T-helper 2 cell (primary cell): ENCODE measurements at places on chromosomes 11 and 22.

DNA sequence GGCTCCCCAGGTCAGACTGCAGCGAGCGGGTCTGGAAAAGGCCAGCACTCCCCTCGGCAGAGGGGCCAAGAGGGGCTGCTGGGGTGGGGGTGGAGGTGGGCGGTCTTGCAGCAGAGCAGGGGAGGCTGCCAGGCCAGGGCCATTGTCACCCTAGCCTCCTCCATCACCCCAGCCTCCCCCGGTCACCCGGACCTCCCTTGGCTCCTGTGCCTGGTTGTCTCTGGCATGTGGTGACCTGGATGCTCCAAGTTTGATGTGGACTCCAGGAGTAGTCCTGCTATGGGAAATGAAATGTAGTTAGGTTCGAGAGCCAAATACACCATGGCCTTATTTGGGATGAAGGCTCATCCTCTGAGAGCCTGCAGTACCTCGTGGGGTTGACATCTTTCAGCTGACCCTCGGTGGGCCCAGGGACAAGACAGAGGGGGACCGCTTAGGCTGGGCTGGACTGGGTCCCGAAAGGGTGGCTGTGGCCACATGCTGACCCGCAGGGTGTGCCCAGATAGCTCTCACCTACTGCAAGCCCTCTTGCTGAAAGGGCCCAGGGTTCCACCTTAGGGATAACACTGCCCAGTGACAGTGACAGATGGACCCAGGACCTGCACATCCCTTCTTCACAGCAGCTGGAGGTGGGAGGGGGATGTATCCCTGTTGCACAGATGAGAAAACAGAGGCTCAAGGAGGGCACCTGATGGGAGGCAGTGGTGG is 24.1 kb downstream of the MRGPRD start:
- DNase-seq, result no peak

DNA sequence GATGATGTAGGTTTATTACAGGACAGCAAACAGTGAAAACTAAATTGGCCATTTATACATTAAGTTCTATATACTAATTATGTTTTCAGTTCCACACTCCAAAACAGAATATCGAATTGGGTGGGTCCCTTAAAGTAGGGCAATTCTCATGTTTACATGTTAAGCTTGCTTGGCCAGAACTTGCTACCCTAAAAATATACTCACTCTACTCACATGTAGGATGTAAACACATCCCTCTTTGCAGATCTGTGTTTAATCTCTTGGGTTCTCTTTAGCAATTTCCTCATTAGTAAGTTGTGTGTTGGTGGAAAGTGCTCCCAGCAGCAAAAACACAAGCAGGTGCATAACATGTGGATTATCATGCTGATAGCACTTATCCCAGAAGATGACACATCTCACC is 22.6 kb upstream of the DDX6 start:
- no peak for DNase-seq

DNA sequence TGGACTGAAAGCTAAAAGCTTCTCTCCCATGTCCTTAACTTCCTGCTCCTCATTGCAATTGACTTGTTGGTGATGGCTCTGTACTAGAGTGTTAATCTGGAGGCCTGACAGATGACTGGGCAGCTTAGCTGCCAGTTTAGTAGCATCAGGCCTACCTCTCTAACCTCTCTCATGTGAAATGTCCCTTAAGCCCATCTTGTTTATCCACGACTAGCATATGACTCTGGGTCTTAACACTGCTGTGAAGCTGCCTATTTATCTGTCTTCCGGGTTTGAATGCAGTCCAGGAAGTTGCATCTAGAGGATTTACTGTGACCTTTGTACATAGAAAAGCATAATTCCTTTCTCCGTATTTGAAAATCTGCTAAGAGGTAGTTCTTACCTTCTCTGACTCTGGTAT is 85.3 kb upstream of the HORMAD2 start:
- no peak for DNase-seq

- DNase-seq, result no peak
These were observed 601.3 kb downstream of the ETS1 start for GRCh38 chr11:127986073-127986472.

GRCh38 chr11:26753723-26754504 is 32.1 kb upstream of the SLC5A12 start:
- DNase-seq, result no peak

DNA sequence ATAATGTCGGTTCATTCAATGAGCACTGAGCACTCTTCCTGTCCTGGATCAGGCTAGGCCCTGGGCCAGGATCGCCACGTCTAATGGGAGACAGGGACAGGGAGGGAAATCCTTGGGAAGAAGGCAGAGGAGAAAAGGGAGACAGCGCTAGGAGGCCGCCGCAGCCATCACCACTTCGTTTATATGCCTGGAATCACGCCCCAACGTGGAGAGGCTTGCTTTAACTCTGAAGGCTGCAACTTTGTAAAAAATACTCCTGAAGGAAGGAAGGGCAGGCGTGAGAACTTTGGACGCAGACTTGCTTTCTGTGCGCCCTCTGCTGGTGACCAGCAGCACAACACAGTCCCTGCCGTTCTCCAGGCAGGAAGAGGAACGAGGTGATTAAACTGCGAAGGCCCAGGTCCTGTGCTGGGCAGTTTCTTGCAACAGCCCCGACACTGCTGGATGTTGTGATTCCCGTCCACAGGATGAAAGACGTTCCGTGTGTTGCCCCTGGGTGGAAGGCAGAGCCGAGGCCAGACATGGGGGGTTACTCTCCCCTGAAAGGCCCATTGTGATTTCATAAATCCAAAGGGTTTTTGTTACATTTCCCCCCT is 22.1 kb downstream of the RIBC2 start:
- DNase-seq, result peak; percentile 55

DNA sequence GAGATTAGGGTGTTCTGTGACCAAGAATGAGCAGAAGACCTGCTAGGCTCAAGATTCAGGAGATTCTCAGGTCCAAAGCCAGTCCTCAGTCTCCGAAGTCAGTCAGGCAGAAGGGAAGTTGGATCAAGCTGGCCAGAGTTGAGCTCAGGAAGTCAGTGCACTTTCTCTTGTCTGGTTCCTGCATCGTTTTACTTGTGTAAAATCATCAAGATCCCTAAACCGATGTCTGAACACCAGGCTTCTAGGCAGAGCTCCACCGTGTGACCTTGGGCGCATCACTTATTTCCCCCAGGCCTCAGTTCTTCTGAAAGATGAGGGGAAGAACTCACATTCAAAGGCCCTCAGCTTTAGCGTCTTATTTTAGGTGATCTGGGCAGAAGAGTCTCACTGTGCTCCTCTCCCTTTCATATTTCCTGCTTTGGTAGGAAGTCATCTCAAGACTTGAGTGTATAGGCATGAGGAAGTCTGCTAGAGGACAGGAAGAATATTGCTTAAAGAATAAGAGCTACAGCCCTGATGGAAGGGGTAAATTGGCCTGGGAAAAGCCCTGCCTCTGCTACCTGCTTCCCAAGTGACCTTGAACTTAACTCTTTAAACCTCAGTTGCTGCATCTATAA is 20.2 kb downstream of the NF2 start:
- no peak for DNase-seq

DNA sequence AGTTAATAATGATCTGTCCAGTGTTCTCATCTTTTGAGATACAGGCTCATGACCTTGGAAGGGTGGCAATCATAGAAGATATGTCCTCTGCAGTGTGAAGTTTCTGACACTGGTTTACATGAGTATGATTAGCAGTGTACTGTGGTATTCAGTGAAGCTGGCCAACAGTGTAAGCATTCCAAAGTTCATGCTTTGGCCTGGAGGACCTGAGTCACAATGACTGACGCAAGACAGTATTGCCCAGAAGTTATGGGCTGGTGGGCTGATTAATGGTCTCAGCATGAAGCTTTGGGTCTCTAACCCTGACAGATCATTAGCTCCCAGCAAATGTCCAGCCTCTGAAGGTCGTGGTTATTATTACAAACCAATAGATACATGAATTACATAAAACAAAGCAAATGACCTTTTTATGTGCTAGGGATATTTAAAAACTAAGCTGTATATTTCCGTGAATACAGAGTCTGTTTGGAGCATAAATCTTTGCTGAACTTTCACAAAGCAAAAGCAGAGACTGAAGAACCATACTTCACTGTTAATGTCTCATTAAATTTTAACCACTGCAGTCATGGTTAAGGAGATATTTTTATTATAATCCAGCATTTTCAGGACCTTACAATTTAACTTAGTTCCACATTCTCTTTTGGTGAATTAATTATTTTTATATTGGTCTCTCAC is 28.3 kb upstream of the USP47 start:
- DNase-seq, result no peak
